Islet precursor cell (in vitro differentiated cells): ENCODE measurements at places on chromosomes 4 and X.

- DNase-seq = no peak
Measured at GRCh38 chr4:156788782-156789181, 182.8 kb downstream of the PDGFC start.

DNA sequence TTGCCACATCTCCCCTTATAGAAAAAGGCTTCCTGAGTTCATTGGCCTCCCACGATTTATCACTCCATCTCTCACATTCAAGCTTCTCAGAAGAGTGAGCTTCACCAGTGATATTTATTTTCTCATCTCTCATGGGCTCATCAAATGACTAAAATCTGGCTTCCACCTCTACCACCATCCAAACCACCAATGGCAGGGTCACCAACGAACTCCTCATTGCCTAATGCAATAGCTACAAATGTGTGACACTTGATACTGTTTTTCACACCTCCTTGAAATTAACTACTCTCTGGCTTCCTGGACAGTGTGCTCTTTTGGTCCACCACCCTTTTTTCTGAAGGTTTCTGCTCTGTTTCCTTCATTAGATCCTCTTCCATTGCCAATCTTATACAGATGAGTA is 129.0 kb downstream of the SH2D1A start:
- DNase-seq = no peak

DNA sequence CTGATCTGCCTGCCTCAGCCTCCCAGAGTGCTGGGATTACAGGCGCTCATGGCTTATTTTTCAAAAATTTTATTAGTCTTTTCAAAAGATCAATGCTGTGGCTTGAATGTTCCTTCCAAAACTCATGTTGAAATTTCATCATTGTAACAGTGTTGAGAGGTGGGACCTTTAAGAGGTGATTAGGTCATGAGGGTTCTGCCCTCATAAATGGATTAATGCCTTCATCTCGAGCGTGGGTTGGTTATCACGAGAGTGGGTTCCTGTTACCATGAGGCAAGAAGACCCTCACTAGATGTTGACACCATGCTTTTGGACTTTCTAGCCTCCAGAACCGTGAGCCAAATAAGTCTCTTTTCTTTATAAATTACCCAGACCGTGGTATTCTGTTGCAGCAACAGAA is 30.3 kb downstream of the EIF2S3 start:
- DNase-seq = no peak

GRCh38 chr4:141900856-141901255 is 264.5 kb downstream of the IL15 start:
- peak; percentile 59 for DNase-seq

GRCh38 chr4:53128706-53129357 is 237.0 kb downstream of the SCFD2 start:
- no peak for DNase-seq

DNA sequence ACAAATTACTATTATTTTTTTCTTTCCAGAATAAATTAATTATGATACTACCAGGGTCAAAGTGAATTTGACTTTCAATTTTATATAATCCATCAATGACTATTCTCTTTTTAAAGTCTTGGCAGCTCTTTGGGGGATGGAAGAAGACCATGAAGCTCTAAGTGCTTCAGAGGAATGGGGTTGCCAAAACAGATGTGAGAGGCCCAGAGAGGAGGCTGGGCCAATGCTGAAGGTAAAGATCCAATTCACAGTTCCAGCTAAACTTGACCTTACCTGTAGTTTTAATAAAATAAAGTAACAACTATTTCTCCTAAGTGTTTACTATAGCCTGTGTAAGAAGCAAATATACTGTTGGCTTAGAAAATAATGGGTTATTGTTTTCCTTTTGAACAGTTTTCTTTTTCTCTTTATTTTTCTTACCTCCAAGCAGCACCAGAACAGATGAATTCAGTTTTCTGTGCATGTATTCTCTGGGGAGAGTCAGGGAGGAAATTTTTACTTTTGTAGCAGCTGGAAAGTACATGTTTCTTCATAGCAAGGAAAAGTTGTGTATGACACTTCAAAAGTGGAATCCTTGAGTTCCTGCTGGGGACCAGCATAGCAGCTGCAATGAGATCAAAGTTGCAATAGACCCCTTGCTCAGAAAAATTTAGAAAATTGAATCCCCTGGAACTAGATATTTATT is 104.9 kb downstream of the CEP44 start:
- DNase-seq = no peak
